Stimulated activated CD4-positive, alpha-beta T cell treated with anti-CD3 and anti-CD28 coated beads, Interleukin-1b, Interleukin-23, amount 100 ng/mL, for 1 hour (primary cell): ENCODE measurements at places on chromosomes 1 and 21.

DNA sequence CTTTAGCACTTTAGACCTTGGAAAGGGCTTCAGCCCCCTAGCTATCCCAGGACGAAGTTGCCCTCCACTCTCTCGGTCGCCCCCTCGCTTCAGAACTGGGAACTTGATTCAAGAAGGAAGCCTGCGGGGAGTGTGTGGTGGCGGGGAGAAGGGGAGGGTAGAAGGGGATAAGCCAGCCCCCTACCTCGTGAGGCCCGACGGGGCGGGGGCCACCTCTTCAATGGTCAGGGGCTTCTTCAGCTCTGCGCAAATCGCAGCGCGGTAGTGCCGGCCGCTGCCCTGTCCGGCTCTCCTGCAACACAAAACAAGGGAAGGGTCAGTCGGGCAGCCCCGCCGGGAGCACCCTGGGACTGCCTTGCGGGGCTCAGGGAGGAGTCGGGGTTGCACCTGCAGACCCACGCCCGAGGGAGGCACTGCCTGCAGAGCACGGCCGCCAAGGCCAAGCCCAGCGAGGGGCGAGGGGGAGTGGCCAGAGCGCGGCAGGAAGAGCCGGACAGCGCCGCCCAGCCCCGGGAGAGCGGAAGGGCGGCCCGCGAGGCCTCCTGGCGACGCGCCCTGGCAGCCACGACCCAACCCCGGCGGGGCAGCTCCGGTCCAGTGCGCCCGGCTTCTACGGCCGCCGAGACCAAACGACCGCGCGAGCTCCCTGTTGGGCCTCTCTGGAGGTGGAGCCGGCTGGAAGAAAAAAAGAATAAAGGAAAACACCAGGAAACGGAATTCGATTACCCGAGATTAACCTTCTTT is 56.2 kb upstream of the RASAL2 start:
- DNase-seq = no peak

GRCh38 chr1:110058591-110058990 is 11.9 kb downstream of the ALX3 start:
- DNase-seq = no peak

DNA sequence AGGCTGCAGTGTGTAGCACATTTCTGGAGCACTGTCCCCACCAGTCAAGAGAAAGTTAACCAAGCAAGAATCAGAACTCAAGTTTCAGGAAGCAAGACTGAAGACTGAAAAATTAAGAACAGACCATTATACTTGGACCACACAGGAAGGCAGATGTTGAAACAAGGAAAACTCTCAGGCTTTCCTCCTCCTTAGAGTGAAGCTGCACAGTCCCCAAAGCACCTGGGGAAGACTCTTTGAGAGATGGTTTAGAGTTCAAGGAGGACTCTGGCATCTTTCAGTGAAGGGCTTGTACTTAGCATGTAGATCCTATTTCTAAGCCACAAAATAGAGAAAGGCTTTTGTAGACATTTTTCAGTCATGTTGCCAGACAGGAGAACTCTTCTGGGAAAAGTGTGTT is 113.7 kb upstream of the KCTD3 start:
- DNase-seq = no peak

GRCh38 chr1:113940365-113941244 is 11.5 kb downstream of the HIPK1 start:
- DNase-seq = no peak
